ENCODE measurements at places on chromosomes 2 and 18.

GRCh38 chr2:47010176-47010575, 94.6 kb upstream of the MCFD2 start:
- DNase-seq: no peak

GRCh38 chr2:9392898-9393765, 30.2 kb downstream of the ITGB1BP1 start:
- no peak for DNase-seq

DNA sequence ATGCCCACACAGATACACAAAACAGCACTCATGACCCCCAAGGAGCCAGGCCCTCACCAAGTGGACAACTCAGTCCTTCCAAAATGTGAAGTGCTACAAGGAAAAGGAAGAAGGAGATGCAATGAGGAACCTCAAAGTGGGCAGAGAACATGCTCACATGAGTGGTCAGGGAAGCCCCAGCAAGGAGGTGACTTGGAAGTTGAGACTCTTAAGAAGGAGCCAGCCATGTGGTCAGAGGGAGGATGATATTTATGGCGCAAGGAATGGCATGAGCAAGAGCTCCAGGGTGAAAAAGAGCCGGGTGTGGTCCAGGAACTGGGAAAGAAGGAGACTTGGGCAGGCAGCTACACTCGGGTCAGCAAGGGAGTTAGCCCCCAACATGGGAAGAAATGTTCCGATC, 30.0 kb upstream of the KLHL29 start:
- DNase-seq: no peak

DNA sequence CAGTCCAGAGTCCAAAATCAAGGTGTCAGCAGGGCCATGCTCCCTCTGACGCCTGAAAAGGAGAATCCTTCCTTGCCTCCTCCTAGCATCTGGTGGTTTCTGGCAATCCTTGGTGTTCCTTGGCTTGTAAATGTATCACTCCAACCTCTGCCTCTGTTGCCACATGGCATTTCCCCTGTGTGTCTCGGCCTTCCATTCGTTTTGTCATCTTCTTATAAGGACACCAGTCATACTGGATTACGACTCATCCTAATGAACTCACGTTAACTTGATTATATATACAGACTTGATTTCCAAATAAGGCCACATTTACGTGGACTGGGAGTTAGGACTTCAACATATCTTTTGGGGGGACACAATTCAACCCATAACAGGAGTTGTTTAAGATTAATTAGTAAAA, 15.8 kb downstream of the PMAIP1 start:
- no peak for DNase-seq

DNA sequence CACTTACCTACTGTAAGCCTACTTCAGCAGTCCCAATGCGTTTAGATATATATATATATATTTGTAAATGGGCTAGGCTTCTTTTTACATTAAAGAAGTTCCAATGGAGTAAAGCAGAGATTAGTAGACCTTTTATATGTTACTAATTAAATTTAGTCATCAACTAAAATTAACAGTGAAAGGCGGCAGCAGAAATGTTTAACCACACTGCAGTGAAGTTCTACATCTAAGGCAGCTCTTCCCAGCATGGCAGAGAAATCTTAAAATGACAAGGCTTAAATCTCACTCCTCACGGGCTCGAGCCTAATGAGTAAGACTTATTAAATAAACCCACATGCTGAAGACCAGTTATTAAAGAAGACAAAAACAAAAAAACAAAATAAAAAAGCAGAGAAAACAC, 19.1 kb upstream of the KANSL1L start:
- no peak for DNase-seq

Data from effector memory CD4-positive, alpha-beta T cell (primary cell).